ENCODE measurements at places on chromosomes 2 and 18. TPM values are rescaled to one million over a fixed set of nuclear protein-coding genes. Genes with fewer than 3 reads are reported as not detected.

The DPP10 gene
- total RNA-seq: not detected

The TMEM182 gene
- total RNA-seq: 0.95 TPM

The PRSS56 gene
- not detected for total RNA-seq

The KCNG2 gene
- not detected for total RNA-seq

The MOCOS gene
- total RNA-seq: 0.85 TPM

The RASGRP3 gene
- 42.1 TPM for total RNA-seq

The ANKRD44 gene
- 8.1 TPM for total RNA-seq

The ZNF514 gene
- 9.7 TPM for total RNA-seq

The SYT4 gene
- total RNA-seq: not detected

The MCFD2 gene
- 138 TPM for total RNA-seq

The SPP2 gene
- total RNA-seq: not detected

The MYL12A gene
- 793 TPM for total RNA-seq

The BBS5 gene
- total RNA-seq: 5.6 TPM

The RUFY4 gene
- total RNA-seq: not detected

The EFHD1 gene
- not detected for total RNA-seq

The DTNA gene
- 15.3 TPM for total RNA-seq

The ACADL gene
- not detected for total RNA-seq

The SDC1 gene
- total RNA-seq: 4.0 TPM

The CHRNG gene
- not detected for total RNA-seq

The MYOM1 gene
- total RNA-seq: not detected

The HOXD1 gene
- total RNA-seq: 10.4 TPM

The CLEC4F gene
- not detected for total RNA-seq

The DSG4 gene
- not detected for total RNA-seq

The GALR1 gene
- not detected for total RNA-seq

The STARD6 gene
- total RNA-seq: not detected

The TTC31 gene
- total RNA-seq: 20.1 TPM

The GCG gene
- not detected for total RNA-seq

The MAT2A gene
- total RNA-seq: 257 TPM

The SLC9A4 gene
- total RNA-seq: 0.07 TPM

The SLC5A7 gene
- total RNA-seq: not detected

The CCDC74B gene
- total RNA-seq: 1.6 TPM

The CTAGE1 gene
- not detected for total RNA-seq

The UNC80 gene
- total RNA-seq: not detected

The ABHD3 gene
- 10.0 TPM for total RNA-seq

The TWIST2 gene
- 1.2 TPM for total RNA-seq

The CAVIN2 gene
- 171 TPM for total RNA-seq

The KCNE4 gene
- not detected for total RNA-seq

The MEP1B gene
- total RNA-seq: not detected

The DSG2 gene
- not detected for total RNA-seq

The TMEM247 gene
- total RNA-seq: not detected

The FAHD2A gene
- 33.1 TPM for total RNA-seq

The SERPINB2 gene
- 0.24 TPM for total RNA-seq

The LRP2 gene
- total RNA-seq: not detected

The VAMP5 gene
- 186 TPM for total RNA-seq

The TMSB10 gene
- 4,015 TPM for total RNA-seq

The NETO1 gene
- total RNA-seq: not detected
